ENCODE measurements at places on chromosomes 1 and 21. TPM values are rescaled to one million over a fixed set of nuclear protein-coding genes. Genes with fewer than 3 reads are reported as not detected.

The KRTAP12-4 gene
- total RNA-seq: not detected

The USH2A gene
- 0.17 TPM for total RNA-seq

The EXTL1 gene
- total RNA-seq: 1.7 TPM

The KCNK2 gene
- 0.43 TPM for total RNA-seq

The CAPN2 gene
- 200 TPM for total RNA-seq

The NTRK1 gene
- 1.3 TPM for total RNA-seq

The LCE3E gene
- not detected for total RNA-seq

The DNALI1 gene
- total RNA-seq: 9.1 TPM

The DENND2D gene
- 42.2 TPM for total RNA-seq

The PTPRC gene
- 17.9 TPM for total RNA-seq

The F13B gene
- total RNA-seq: not detected

The AIRE gene
- total RNA-seq: not detected

The PTPRF gene
- 384 TPM for total RNA-seq

The UBL4B gene
- not detected for total RNA-seq

The CZIB gene
- 65.7 TPM for total RNA-seq

The ALX3 gene
- not detected for total RNA-seq

The EXO1 gene
- total RNA-seq: 2.1 TPM

The RHOU gene
- 39.3 TPM for total RNA-seq

The SHE gene
- 7.7 TPM for total RNA-seq

The KCNK1 gene
- 44.8 TPM for total RNA-seq

The CDA gene
- total RNA-seq: 63.8 TPM

The RTCA gene
- 40.1 TPM for total RNA-seq

The ZNF644 gene
- 74.2 TPM for total RNA-seq

The FCN3 gene
- 0.60 TPM for total RNA-seq

The METTL13 gene
- 28.0 TPM for total RNA-seq

The NHLH1 gene
- total RNA-seq: 0.14 TPM

The TSACC gene
- not detected for total RNA-seq

The CENPL gene
- 6.7 TPM for total RNA-seq

The SNRNP40 gene
- 29.5 TPM for total RNA-seq

The JAM2 gene
- total RNA-seq: 23.0 TPM

The HHIPL2 gene
- total RNA-seq: 0.14 TPM
